ENCODE measurements at places on chromosomes 7 and 10.

DNA sequence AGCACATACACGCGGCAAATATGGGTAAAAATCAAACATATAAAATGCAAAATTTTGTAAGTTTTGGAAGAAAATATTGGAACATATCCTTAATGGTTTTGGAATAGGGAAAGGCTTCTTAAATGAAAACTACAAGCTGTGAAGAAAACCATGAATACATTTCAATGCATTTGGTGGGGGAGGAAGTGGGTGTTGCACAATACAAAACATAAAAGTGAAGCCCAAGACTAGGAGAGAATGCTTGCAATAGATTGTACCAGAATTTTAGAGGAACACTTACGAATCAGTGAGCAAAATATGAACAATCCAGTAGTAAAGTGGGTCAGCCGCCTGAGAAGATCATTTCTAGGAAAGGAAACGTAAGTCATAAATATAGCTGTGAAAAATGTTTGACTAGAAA, 322.6 kb upstream of the MKI67 start:
- no peak for DNase-seq

GRCh38 chr7:14233076-14233867, 243.8 kb upstream of the ETV1 start:
- DNase-seq, result no peak

DNA sequence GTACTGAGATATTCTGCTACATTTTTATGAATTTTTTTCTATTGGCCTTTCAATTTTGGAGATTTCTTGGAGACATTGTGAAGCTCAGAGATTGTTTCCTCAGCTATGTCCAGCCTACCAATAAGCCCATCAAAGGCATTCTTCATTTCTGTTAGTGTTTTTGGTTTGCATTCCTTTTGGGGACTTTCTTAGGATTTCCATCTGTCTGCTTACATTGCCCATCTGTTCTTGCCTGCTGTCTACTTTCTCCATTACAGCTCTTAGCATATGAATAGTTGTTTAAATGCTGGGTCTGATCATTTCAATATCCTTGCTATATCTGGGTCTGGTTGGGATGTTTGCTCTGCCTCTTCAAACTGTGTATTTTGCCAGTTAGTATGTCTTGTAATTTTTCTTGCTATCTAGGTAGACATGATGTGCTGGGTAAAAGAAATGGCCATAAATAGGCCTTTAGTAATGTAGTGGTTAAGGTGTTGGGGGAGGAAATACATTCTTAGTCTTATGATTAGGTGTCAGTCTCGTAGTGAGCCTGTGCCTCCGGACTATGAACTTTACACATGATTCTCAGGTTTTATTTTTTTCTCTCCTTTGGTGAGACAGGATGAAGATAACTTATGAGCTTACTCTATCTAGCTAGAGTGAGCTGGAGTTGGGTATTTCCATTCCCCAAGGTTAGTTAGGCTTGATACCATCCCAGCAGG, 32.6 kb upstream of the NME8 start:
- no peak for DNase-seq

GRCh38 chr7:30112103-30112713, 22.6 kb upstream of the MTURN start:
- no peak for DNase-seq

- DNase-seq, result no peak
Measured at GRCh38 chr10:87598700-87599099, 61.0 kb upstream of the PAPSS2 start.

DNA sequence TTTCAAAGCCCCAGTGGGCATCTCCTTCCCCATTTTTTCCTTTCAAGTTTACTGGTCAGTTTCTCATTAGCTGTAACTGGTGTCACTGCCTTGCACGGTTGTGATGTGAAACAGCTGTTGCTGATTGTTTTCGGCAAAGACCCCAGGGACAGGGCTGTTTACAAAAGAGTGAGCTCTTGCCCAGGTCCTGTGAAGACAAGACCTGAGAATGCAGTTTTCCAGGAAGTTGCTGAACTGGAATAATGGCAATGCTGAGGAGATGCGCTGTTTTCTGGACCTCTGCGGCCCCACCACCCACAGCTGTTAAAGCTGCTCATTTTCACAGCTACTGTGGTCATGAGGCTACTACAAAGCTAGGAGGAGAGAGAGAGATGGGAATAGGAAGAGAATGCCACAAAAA, 116.6 kb upstream of the RSU1 start:
- DNase-seq, result no peak

- no peak for DNase-seq
Measured at GRCh38 chr7:22319424-22320403, 37.2 kb downstream of the RAPGEF5 start.

- DNase-seq, result no peak
Measured at GRCh38 chr7:137962875-137963507, 38.9 kb downstream of the CREB3L2 start.

GRCh38 chr7:53397911-53398310, 362.5 kb downstream of the POM121L12 start:
- no peak for DNase-seq

GRCh38 chr10:4807761-4808507, 18.1 kb upstream of the AKR1E2 start:
- DNase-seq, result no peak

DNA sequence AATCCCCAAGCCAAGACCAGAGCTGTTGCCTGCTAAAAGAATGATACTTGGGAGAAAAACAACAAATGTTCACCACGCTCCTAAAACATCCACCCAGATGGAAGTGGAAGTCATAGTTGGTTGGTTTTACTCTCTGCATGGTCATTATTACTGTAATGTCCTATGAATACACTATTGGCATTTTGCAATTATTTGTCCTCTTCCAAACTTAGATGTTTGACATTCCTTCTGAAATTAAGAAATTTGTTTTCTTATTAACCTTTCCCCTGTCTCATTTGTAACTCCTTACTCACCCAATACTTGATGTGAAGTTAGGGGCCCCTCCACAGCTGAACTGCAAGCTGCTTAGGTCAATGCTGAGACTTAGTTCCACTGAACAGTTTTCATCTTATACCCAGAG, 383.3 kb downstream of the INHBA start:
- DNase-seq, result no peak

DNA sequence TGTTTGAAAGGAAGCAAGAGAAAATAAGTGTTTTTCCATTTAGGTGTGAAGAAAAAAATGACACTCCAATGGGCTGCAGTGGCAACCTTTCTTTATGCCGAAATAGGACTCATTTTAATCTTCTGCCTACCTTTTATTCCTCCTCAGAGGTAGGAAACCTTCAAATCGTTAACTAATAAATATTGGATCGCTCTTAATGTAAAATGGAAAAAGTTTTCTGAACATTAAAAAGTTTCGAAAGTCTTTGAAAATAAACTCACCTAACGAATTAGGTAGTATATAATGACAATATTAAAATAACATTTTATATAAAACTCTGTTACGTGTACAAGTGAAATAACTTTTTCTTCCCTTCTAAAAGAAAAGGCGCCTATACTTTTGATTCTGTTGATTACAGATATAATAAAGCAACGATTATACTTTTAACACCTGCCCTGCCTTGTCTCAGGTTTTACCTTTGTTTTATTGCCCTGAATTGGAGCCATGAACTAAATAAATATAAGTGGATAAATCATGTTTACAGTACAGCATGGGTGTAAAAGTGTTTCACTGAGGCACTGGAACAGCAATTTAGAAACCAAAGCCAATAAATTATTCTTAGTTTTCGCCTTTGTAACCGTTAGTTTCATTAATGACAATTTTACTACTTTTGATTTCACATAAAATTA, 804 bp downstream of the BCAP29 start:
- DNase-seq, result no peak

DNA sequence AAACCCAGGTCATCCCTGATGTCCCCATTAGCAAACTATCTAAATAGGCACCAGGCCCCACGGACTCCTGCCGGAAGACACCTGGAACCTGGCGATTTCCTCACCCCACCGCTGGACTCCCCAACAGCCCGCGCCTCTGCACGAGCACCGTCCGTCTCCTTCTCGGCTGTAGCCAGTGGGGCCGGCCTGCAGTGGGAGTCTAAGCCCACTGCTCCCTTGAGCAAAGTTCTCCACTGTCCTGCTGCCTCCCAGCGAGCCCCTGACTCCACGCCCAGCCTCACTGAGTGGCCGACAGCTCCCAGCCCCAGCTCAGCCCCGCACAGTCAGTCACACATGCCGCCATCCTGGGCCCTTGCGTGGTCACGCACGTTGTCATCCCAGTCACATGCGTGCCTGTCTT, 211.3 kb upstream of the PPP2R2D start:
- DNase-seq, result no peak

DNA sequence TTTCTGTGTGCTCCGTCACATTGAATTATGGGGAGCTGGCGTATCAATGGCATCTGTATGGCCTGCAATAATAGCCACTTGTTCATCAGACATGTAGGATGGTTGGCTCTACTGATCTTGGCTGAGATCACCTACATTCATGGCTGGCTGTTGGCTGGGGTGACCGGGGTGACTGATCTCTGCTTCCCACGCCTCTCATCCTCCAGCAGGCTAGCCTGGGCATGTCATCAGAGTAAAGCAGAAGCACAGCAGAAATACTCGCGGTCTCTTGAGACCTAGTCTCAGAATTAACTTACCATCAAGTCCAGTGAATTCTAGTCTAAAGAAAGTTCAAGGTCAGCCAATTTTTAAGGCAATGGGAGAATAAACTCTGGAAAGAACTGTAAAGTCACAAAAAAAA, 257.7 kb upstream of the GLI3 start:
- no peak for DNase-seq

DNA sequence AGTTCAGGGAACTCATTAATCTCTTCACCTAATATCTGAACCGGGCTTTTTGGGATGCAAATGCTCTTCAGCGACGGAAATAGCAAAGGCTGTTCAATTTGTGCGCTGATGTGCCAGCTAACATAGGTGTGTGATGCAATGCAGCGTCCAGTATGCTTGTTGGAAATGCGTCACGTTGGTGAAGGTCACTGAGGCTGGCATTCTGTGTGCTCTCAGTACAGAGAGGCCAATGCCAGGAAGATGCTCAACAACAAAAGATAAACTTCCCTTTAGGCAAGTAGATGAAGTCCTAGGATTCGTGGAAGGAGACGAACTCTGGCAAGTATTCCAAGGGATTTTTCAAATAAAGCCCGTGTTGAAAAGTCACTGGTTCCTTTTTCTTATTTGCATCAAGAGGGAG, 649.5 kb upstream of the MKI67 start:
- no peak for DNase-seq

GRCh38 chr10:18684953-18685352, 25.7 kb downstream of the ARL5B start:
- DNase-seq, result no peak

Data from CD4-positive, alpha-beta T cell treated with Interleukin-10 for 1 hour (primary cell).